ENCODE measurements at places on chromosomes 1 and 21.

GRCh38 chr1:106396020-106396419, 660.5 kb upstream of the PRMT6 start:
- DNase-seq, result no peak

GRCh38 chr21:32869459-32869858, 97.9 kb upstream of the PAXBP1 start:
- DNase-seq, result no peak

DNA sequence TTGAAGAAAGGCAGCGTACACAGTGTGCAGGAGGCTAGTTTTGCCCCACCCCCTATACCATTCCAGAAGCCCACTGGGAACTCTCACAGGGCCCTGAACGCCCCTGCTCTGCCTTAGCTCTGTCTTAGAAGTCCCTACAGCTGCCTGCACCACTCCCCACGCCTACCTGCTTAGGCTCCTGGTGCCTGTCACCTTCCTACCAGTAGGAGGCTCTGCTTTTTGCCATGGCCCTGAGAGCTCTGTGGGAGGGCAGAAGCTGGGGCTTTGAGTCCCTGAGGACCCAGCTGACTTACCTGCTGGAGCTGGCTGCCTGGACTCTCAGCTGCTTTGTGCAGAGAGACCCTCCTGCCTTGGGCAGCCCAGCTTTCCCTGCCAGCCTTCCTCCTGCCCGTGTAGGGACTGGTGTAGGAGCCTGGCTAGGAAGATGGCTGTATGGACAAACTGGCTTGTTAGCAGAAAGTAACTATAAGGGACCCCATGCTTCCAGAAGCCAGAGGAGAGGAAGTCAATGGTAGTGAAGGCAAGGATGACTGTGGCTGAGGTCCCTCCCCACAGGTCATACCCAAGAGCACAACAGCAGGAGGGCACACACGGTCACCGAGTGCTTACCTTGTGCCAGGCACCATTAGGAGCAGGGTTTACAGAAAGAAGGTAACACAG, 9.8 kb upstream of the CELSR2 start:
- DNase-seq, result peak; percentile 49

- DNase-seq, result no peak
Measured at GRCh38 chr1:66282343-66282852, 251.6 kb upstream of the SGIP1 start.

DNA sequence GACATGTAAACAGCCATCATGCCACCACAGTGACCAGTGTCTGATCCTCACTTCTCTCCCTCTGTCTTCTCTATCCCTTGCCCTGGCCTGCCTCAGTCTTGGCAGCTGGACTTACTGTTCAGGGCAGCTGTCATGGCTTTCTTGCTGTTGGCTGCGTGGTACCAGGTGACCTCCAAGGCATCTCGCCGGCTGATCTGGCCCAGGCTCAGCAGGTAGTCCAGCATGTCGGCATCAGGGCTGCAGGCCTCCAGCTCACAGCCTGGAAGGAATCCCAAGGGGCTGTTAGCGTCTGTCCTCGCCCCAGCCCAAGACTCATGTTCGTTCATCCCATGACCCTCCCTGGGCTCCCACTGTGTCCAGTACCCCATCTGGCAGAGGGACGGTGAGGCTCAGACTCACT, 3.6 kb downstream of the FAM151A start:
- DNase-seq, result no peak

DNA sequence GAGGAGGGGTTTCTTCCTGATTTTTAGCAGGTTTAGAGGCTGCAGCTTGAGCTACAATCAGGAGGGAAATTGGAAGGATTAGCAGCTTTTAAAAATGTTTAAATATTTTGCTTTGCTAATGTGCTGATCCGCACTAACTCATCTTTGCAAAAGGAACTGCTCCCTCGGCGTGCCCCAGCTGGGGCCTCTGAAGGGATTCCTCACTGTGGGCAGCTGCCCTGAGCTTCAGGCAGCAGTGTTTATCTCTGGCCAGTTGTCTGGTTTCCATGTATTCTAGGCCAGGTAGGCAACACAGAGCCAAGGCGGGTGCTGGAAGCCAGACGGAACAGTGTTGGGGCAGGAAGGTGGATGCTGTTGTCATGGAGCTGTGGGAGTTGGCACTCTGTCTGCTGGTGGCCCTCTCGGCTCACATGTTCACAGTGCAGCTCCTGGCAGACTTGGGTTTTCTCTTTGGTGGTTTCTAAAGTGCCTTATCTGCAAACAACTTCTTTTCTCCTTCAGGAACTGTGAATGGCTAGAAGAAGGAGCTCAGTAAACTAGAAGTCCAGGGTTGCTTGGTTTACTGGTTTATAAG, 18.9 kb downstream of the NECAP2 start:
- no peak for DNase-seq

- no peak for DNase-seq
Measured at GRCh38 chr1:164586591-164586990, 27.6 kb downstream of the PBX1 start.

DNA sequence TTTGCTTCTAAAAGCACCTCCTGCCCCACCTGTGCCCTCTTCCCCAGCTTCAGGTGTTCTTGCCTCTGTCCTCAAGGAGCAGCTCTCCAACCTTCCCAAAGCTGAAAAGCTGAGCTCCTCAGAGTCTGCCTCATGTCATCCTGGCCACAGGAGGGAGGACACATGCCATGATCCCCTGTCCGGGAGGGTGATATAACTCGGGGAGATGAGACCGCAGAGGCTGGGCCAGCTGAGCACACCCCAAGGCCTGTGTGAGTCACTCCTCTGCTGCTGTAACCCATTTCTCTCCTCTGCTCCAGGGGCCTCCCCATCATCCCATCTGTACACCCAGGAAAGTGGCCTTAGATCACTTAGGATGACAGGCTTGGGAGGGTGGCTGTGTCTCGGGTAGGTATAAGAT, 49.8 kb downstream of the EPHB2 start:
- DNase-seq, result no peak

- DNase-seq, result no peak
Measured at GRCh38 chr1:218352075-218352438, 6.9 kb downstream of the TGFB2 start.

- no peak for DNase-seq
Measured at GRCh38 chr1:245765230-245766000, 610.6 kb downstream of the KIF26B start.

- no peak for DNase-seq
Measured at GRCh38 chr21:38277501-38278131, 20.8 kb downstream of the KCNJ15 start.

- DNase-seq, result no peak
Measured at GRCh38 chr1:98559291-98559690, 102.2 kb upstream of the SNX7 start.

GRCh38 chr1:47809301-47810084, 187.7 kb downstream of the TRABD2B start:
- DNase-seq, result no peak

- DNase-seq, result no peak
Measured at GRCh38 chr1:178323067-178323466, 173.7 kb downstream of the CLEC20A start.

DNA sequence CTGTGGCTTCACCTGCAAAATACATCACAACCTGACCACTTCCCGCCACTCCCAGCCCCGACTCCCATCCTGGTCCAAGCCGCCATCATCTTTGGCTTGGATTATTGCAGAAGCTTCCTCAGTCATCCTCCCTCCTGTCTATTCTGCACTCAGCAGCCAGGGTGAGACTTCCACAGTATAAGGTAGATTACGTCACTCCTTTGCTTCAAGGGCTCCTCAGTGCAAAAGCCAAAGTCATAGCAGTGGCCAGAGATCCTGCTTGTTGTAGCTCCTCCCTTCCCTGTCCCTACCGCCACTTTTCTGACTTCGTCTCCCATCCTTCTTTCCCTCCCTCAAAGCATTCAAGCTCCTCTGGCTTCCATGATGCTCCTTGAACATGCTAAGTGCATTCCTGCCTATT, 152.8 kb downstream of the GRIK3 start:
- DNase-seq, result no peak

DNA sequence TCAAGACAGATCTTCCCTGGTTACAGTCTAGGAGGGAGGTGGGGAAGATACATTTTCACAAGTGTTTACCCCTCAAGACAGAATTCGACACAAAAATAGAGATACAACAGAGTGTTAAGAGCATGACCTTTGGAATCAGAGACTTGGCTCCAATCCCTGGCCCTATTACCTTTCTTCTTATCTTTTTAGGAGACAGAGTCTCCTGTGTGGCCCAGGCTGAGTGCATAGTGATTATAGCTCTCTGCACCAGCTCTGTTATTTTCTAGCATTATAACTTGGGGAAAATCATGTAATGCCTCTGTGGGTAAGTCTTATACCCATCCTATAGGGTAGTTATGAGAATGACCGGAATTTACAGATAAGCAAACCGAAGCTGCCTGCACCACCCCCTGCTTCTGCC, 9.8 kb downstream of the NIPAL3 start:
- no peak for DNase-seq

- no peak for DNase-seq
Measured at GRCh38 chr21:37427221-37427620, 60.6 kb downstream of the DYRK1A start.

DNA sequence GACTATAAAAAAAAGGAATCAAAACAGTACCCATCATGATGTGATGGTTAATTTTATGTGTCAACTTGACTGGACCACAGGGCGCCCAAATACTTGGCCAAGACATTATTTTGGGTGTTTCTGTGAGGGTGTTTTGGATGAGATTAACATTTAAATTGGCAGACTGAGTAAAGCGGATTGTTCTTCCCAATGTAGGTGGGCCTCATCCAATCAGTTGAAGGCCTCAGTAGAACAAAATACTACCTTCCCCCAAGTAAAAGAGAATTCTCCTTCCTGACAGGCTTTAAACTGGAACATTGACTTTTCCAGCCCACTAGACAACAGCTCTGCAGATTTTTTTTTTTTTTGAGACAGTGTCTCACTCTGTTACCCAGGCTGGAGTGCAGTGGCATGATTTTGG, 10.7 kb downstream of the RAB29 start:
- DNase-seq, result no peak

GRCh38 chr1:51303315-51303714, 27.0 kb downstream of the TTC39A start:
- DNase-seq, result no peak
